Stimulated activated CD4-positive, alpha-beta T cell treated with anti-CD3 and anti-CD28 coated beads, Interleukin-12 subunit alpha, Interleukin-12 subunit beta, amount 100 ng/mL, for 24 hours (primary cell): ENCODE measurements at places on chromosomes 3 and 15.

DNA sequence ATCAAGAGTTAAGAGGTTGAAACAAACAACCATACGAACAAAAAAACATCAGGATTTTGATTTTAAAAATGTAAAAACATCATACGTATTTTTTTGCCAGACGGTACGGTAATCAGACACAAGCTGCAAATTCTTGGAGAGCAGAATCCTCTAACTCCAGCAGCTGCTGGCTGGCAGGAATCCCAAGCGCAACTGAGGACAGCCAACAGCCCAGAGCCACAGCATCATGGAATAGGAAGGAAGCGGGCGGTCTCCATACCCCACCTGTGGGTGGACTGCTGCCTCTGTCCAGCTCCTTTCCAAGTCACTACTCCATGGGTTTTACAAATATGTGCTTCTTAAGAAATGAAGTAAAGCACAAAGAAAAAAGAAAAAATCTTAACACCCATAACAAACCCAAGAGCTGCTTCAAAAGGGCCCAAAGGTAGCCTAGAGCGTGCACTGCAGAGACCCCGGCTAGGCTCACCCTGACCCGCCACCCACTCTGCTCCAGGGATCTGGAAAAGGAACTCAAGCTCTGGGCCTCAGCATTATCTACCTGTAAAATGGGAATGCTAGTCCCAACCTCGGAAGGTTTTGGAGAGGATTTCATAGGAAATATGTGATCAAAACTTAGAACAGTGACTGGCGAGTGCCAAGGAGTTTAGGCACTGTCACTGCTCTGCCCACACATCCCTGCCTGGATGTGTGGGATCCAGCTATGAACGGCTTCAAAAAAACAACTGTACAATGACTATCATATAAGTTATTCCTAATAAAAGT, 33.4 kb downstream of the ZXDC start:
- no peak for DNase-seq

GRCh38 chr3:196013587-196014487, 68.1 kb downstream of the TFRC start:
- DNase-seq = no peak

DNA sequence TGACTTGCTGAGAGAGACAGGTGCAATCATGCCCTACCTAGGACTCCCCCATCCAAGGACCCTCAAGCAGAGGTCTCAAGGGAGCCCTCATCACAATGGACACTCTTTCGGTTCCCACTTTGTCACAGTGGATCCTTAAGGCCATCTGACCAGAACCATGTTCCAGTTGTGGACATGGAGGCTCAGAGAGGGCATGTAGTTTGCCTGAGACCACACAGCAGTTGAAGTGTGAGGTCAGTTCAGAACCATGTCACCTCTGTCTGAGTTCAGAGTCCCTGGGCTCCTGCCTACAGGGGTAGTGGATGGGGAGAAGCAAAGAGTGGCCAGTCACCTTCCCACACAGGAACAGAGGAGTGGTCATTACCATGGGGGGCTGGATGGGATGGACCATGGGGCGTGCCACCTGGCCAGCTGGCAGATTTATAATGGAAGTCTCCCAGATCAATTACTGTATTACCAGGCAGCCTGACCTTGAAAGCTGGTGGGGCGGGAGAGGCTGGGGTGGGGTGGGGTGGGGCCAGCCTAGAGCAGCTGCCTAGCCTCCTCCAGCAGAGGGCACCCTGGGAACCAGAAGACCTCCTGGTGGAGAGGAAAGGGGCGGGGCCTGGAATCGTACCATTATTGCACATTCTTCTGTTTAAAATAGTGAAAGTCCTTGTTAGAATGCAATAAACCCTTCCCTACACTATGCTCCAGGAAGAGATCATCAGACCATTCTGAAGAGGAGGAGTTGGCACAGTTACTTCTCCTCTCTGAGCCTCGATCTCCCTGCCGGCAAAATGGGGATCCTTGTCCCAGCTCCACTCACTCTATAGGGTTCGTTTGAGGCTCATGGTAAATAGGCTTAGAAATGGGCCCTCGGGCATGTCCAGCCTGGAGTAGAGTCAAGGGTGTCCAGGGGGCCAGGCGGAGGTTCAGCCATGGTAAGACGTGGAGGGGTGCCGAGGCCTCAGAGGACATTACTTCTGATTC, 26.9 kb upstream of the LINGO1 start:
- peak; percentile 44 for DNase-seq

DNA sequence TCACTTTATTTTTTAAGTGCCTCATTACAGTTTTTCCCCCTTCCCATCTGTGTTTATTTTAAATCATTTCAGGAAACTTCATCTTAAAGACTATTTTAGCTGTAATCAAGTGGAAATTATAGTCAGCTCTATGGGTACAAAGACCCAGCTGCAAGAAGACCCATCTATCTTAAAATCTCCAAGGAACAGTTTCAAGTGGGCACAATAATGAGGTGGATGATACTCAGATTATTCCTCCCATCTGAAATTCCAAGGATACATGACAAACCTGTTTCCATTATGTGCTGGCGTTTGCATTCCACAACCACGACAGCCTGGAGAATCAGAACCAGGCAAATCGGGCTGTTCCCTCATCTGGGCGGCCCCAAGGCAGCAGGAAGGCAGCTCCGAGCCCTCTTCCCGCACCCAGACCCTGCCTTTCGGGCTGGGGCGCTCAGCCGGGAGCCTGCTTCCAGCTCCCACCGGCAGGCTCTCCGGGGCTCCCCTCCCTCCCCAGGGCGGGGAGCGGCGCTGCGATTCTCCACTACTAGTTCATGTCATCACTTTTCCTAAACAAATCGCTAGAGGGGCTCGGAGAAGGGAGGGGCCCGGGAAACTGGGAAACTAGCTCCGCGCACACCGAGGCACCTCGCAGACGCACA, at the start of gene MGLL:
MGLL (minus strand) TSS at position 475 of the 641 bp plus-strand sequence; CDS start at position 278, 197 bp downstream.
- no peak for DNase-seq

DNA sequence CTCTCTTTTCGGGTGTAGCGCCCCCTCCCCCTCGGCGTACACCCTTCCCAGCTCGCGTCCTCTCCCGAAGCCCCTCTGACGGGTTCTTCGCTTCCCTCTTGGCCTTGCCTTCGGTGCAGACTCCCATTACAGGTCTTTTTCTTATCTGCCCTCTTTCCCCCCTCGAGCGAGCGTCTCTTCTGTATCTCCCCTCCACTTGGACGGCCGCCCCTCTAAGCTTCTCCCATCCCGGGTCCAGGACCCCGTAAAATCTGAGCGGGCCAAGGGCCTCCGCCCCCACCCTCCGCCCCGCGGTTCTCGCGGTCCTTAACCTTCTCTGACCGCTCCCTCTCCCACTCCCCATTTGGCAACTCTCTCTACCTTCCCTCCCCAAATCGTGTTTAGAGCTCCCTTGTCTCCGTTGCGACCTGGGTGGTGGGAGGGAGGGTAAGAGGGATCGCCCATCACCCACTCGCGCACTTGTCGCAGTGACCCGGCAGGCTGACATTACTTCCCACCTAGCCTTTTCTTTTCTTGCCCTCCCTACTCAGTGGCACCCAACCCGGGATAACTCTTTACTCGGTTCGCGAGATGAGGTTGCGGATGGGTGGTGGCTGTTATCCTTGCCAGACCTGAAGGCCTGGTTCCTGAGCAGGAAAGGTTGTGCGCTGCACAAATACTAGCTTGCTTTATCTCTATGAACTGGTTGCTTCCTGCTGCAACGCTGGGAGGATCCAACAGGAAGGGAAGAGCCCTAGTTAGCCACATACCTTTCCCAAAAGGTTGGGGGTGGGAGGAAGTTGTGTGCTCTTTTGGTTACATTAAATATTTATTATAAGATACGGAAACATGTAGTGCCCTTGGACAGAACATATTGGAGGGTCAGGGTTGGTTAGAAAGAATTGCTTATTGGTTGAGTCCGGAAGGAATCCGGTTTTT, 922 bp downstream of the RAB11A start:
- DNase-seq = peak; percentile 3

DNA sequence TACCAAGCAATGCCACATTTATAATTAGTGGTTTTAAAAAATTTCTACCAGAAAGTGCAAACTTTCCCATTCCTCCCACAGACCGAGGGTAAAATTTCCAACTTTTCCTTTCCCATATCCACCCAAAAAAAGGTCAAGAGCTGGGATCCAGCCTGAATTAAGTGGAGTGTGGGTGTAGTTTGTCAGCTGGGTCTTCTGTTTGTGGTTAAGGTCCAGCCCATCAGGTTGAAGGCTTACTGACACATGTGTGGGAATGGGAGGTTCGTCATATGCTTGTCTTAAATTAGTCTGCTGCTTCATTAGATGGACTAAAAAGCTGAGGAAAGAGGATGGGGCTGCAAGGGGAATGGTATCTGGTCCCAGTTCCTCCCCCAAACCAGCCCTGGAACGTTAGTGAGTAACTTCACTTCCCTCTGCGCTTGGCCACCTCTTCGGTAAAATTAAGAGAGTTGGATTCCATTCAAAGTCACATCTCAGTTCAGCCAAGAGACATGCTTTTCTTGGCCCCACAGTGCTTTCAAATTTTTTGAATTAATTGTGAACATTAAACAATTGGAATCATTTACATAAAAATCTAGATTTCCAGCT, 59.0 kb upstream of the PLCL2 start:
- no peak for DNase-seq

DNA sequence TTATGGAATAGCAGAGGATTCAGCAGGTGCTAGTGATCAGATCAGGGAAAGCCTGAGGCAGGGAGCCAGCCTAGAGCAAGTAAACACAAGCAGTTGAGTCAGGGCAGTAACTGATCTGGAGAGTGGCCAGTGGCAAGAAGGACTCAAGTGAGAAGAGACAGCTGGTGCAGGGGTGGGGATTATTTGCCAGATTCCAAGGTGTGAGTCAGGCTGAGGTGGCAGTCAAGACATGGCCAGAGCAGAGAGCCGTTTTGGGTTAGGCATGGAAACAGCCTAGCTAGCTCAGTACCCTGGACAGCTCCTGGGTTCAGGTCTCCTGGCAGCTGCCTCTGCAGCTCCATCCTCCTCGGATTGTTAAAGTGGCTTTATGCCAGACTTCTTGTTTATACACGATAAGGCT, 281.9 kb upstream of the ONECUT1 start:
- peak; percentile 4 for DNase-seq

DNA sequence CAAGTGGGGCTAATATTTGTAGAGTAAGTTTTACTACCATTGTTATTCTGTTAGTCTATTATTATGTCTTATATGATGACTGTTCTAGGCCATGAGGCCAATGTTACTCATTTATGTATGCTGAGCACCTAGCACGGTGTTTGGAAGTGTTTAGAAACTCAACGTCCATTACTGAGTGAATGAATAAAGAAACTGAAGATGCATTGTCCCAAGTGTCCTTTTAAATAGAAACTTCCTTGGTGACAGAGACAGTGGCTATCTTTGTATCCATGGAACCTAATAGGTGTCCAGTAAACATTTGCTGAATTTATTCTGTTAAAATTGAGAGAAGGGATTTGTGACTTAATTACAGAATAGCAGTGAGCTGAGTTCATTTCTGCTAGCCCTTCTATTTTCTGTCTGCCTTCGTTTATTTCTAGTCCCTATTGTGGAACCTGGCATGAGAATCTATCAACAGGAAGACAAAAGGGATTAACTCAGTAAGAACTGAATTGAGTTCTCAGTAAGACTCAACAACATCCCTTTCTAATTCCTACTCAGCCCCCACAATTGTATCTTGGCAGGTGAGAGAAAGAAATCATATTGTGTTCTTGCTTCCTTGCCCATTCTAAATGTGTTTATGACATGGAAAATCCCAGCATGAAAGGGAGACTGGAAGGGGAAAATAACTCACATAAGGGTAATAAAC, 246.6 kb upstream of the LRRC3B start:
- DNase-seq = no peak

DNA sequence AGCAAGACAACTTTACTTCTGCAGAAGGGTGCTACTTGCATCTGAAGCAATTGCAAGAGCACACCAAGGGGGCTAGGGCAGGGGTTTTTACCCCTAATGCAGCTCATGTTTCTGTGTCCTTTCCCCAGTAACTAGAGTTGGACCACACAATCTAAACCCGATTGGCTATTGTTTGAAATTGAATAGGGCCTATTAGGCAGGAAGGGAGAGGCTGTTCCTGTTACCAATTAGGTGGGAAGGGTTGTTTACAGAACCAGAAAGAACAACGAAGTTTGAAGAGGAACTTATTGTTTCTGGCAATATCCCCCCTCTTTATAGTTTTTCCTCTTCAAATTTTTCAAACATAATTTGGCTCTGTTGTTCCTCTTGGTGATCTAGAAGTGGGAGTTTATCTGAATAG, 85.5 kb downstream of the CHCHD4 start:
- no peak for DNase-seq

DNA sequence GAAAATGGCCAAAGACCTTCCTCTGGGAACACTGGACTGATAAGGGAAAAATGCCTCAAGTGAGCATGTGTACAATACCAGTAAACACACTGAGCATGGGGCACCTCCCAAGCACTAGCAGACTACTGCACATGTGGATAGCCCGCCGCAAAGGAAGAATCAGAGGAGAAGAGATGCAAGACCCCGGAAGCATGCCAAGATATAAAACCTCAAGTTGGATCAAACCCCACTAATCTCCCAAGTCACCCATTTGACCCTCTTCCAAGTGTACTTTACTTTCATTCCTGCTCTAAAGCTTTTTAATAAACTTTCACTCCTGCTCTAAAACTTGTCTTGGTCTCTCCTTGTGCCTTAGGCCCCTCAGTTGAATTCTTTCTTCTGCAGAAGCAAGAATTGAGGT, 121.1 kb upstream of the PLAAT1 start:
- DNase-seq = no peak

DNA sequence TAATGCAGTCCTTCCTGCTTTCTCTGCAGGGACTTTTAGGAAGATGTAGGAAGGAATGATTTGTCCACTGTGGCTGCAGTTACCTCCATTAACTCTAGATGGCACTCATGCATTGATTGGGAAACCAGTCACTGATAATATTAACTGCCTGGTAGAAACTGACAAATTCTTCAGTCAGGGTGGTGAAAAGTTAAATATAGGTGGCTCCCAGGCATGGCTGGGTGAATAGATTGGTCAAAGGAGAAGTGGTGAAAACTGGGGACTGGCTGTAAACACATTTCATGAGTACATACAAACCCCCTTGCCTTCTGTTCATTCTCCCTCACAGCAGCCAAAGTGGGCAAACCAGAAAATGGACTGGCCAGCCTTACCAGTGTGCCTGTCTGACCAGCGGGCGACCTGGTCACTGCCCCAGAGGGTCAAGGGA, 333.4 kb downstream of the THSD4 start:
- DNase-seq = no peak

- DNase-seq = no peak
These were observed 36.0 kb downstream of the ZIC4 start for GRCh38 chr3:147370349-147370748.

DNA sequence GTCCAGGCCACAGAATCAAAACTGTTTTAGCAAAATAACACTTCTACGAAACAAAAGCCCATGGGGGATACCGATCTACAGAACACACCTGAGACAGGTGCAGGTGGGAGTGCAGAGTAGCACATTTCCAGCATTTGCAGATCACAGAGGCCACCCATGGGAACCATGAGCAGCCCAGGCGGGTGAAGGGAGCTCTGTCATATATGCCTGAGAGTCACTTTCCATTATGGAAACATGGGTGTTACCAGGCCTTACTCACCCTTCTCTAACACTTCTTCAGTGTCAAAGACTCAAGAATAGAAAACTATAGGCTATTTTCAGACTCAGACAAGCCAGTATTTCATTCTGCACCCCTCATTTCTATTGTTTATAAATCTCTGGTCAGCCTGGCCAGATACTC, 3.5 kb downstream of the PLA1A start:
- DNase-seq = no peak

GRCh38 chr15:64249883-64250575, 87.2 kb upstream of the PPIB start:
- DNase-seq = no peak
